Right renal cortex interstitium (tissue), 3 donors: ENCODE measurements at places on chromosomes 16 and 17. TPM values are rescaled to one million over a fixed set of nuclear protein-coding genes. Genes with fewer than 3 reads are reported as not detected.

Gene KLHL36
- 25.5 TPM for polyA plus RNA-seq

Gene PHB1
- 269 TPM for polyA plus RNA-seq

Gene KREMEN2
- polyA plus RNA-seq, result 1.4 TPM

Gene KCNH4
- not detected for polyA plus RNA-seq

Gene SBK1
- polyA plus RNA-seq, result 15.4 TPM

Gene PRKCB
- 4.7 TPM for polyA plus RNA-seq

Gene SMPD3
- 0.67 TPM for polyA plus RNA-seq

Gene MYH13
- 0.26 TPM for polyA plus RNA-seq

Gene GSG1L
- 0.75 TPM for polyA plus RNA-seq

Gene CDH5
- 68.8 TPM for polyA plus RNA-seq

Gene HOXB3
- 105 TPM for polyA plus RNA-seq

Gene KRT222
- polyA plus RNA-seq, result 0.24 TPM

Gene NBR1
- polyA plus RNA-seq, result 125 TPM
